ENCODE measurements at places on chromosomes 6 and 20.

- H3K27me3 ChIP-seq: no peaks in the 10 kb centered on the region
- no peak for DNase-seq
- no peaks in the 10 kb centered on the region for H3K4me1 ChIP-seq
- H3K36me3 ChIP-seq: no peaks in the 10 kb centered on the region
- H3K4me3 ChIP-seq: peak overlapping the region; percentile 80
Measured at GRCh38 chr6:31356216-31356945, 598 bp downstream of the HLA-B start.

DNA sequence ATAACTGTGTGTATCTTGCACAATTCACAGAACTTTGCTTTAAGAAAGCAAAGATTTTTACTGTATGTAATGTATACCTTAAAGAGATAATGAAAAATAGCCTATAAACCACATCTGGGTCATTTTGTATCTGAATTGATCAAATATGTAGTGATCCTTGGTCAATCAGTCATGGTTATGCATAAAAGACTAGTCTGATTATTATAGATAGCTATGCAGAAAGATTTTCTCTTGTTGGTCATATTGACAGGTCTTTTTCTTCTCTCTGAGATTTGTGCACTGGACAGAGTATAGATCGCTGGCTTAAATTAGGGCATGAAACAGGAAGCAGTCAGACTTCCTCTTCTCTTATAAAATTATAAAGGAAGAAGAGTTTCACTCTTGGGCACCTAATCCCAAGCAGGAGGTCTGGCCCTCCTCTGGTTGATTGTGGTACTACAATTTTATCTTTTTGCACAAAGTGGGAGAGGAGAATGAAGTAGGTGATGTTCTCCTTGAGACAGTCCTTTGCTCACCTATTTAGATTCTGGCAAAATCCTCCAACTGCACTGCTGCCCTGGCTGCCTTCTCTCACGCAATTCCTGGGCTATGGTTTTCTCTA, 380.9 kb upstream of the RGS17 start:
- H3K4me1 ChIP-seq: no peaks in the 10 kb centered on the region
- H3K36me3 ChIP-seq: no peaks in the 10 kb centered on the region
- H3K27me3 ChIP-seq: no peaks in the 10 kb centered on the region
- no peak overlapping the region for H3K4me3 ChIP-seq
- no peak for DNase-seq

GRCh38 chr6:50742161-50742560, 28.8 kb downstream of the TFAP2D start:
- no peaks in the 10 kb centered on the region for H3K36me3 ChIP-seq
- no peaks in the 10 kb centered on the region for H3K4me1 ChIP-seq
- H3K4me3 ChIP-seq: no peak overlapping the region
- no peak overlapping the region for H3K27ac ChIP-seq
- H3K27me3 ChIP-seq: no peaks in the 10 kb centered on the region

- H3K4me1 ChIP-seq: no peaks in the 10 kb centered on the region
- no peak overlapping the region for H3K27ac ChIP-seq
- H3K4me3 ChIP-seq: no peak overlapping the region
Measured at GRCh38 chr6:13702809-13703302, 8.8 kb downstream of the RANBP9 start.

DNA sequence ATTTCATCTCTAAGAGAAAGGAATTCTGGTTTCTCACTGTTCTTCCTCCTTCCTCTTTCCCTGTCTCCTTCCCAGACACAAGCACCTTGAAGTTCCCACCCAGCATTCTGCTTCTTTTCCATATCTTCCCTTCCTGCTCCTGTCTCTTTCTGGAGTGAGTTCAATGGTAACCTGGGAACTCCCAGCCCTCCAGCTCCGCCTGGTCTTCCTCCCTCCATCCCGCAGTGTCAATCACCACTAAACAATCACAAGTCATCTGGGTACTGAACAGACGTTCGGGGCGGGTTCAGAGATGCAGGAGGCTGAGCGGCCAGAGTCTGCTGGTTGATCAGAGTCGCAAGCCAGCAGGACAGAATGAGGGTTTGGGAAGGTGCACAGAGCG, 7.7 kb downstream of the TTBK1 start:
- no peaks in the 10 kb centered on the region for H3K4me1 ChIP-seq
- H3K36me3 ChIP-seq: no peaks in the 10 kb centered on the region
- no peak overlapping the region for H3K4me3 ChIP-seq

GRCh38 chr6:146870760-146871159, 272.0 kb downstream of the ADGB start:
- no peak overlapping the region for H3K27ac ChIP-seq
- H3K27me3 ChIP-seq: no peaks in the 10 kb centered on the region
- H3K4me3 ChIP-seq: no peak overlapping the region
- H3K36me3 ChIP-seq: no peaks in the 10 kb centered on the region
- no peak for DNase-seq

GRCh38 chr6:70309243-70309642, 6.4 kb upstream of the COL9A1 start:
- no peak for DNase-seq
- no peak overlapping the region for H3K4me3 ChIP-seq
- no peaks in the 10 kb centered on the region for H3K36me3 ChIP-seq
- no peak overlapping the region for H3K27ac ChIP-seq

DNA sequence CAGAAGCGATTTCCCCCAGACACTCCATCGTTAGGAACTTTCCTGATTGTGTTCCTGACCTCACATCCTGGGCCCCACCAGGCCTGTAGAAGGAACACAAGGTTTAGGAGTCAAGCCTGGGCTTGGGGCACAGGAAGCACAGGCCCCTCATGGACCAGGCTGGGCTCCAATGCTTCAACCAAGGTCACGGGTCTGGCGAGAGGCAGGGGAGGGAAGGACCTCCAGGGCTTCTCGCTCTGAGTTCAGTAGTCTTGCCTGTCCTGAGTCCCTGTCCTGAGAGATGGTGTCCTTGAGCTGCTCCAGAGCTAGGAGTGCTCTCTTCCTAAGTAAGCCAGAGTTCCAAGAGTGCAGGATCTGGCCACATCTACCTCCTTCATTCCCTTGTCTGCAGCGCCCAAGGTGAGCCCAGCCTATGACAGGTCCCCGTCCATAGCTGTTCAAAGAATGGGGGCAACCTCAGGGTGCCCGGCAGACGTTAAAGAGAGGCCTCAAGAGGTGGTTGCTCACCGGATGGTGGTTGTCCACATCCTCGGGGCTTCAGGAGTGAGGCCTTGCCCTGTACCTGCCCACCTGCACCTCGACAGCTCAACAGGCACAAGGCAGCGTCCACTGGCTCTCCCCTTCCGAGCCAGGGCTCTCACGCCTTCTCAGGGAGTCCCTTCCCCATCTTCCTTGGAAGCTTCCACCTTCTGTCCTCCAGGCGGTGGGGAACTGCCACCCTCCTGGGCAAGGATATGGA, 1.6 kb upstream of the TUBB1 start:
- no peak overlapping the region for H3K27ac ChIP-seq
- H3K36me3 ChIP-seq: no peaks in the 10 kb centered on the region
- no peaks in the 10 kb centered on the region for H3K27me3 ChIP-seq

- H3K36me3 ChIP-seq: no peaks in the 10 kb centered on the region
- DNase-seq: no peak
- no peaks in the 10 kb centered on the region for H3K27me3 ChIP-seq
- H3K4me3 ChIP-seq: no peak overlapping the region
- H3K27ac ChIP-seq: no peak overlapping the region
Measured at GRCh38 chr6:166592821-166593220, 6.3 kb upstream of the RAMACL start.

DNA sequence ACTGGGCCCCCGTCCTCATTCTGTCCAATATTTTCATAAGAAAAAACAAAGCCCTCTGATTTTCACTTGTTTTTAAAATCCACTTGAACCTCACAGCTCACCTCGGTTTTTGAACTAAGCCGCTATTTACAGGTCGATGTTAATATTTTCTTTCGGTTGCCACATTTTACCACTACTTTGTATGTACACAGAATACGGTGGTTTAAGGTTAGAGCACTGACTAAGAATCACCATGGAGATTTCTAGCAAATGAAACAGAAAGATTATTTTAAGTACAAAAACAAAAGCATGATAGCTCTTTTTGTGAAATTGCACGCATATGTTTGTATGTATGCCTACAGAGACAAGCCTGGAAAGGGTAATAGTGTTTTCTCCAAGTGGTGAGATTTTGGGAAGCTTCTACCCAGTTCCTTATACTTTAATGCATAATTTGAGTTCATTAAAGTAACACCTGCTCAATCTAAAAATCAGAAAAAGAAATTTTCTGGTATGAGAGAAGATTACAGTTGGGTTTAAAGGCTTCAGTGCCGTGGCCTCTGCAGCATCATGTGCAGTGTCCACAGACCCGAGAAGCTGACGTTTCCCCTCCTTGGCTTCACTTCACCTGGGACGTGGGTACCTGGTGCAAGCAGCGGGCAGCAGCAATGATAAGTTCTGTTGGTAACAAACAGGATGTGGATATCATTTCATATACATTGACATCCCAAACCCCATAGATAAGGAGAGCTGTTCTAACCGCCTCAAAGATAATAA, 144.0 kb downstream of the UST start:
- no peak for DNase-seq
- no peaks in the 10 kb centered on the region for H3K36me3 ChIP-seq
- no peaks in the 10 kb centered on the region for H3K27me3 ChIP-seq
- H3K4me3 ChIP-seq: no peak overlapping the region

- H3K27ac ChIP-seq: peak overlapping the region; percentile 97
- H3K4me1 ChIP-seq: peaks cover 3% of the 10 kb centered on the region
- no peak for DNase-seq
Measured at GRCh38 chr6:25137480-25137879, 141.7 kb upstream of the CARMIL1 start.

GRCh38 chr6:33828764-33829731, 25.2 kb upstream of the MLN start:
- no peaks in the 10 kb centered on the region for H3K4me1 ChIP-seq
- peaks cover 10% of the 10 kb centered on the region for H3K27me3 ChIP-seq
- no peaks in the 10 kb centered on the region for H3K36me3 ChIP-seq

DNA sequence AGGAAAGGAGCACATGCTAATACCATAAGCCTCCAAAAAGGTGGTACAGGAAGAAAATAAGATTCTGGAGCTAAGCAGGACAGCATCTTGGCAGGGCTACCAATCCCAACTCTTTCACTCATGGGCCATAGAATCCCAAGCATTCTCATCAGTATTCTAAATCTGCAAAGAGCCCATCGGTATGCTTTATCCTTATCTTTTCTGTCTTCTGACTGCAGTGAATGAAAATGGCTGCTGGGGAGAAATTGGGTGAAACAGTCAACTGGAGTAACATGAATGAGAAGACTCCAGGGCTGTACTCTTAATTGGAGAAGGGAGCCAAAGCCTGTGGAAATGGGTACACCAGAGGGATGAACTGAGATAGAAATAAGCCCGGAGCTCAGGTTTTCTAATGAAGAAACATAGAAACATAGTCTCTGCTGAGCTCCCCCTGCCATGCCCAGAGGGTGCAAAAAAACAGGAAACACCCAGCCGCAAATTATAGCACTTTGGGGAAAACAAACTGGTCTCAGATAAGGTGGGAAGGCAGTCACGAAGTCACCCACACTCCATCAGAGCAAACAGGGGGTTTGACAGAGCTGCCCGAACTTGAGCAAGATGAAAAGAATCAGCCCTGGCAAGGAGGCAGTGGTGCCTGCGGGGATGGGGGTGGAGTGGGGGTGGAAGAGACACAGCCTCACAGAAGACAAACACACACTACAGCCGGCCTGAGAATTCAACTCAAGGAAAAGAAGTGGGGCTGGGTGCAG, 35.4 kb upstream of the E2F3 start:
- peak; percentile 31 for DNase-seq
- no peak overlapping the region for H3K4me3 ChIP-seq
- H3K27me3 ChIP-seq: no peaks in the 10 kb centered on the region

DNA sequence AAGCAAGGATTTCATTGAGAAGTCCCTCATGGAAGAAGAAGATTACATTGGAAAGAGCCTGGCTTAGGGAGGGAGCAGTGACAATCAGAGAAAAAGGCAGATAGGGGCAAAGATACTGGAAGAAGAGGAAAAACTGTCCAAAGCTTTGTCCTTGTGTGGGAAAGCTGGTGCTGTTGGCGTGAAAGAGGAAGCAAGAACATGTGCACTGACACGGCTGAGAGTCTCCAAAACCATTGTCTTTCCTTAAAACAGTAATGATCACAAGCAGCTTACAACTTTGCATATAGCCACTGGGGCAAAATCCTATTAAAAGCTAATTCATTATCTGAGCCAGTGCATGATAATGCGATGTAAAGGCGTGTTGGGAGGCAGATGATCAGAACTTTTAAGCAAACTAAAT, 85.1 kb upstream of the ESR1 start:
- H3K36me3 ChIP-seq: no peaks in the 10 kb centered on the region
- H3K27me3 ChIP-seq: no peaks in the 10 kb centered on the region
- H3K4me1 ChIP-seq: no peaks in the 10 kb centered on the region
- H3K4me3 ChIP-seq: no peak overlapping the region
- DNase-seq: no peak
- H3K27ac ChIP-seq: no peak overlapping the region

- H3K4me1 ChIP-seq: no peaks in the 10 kb centered on the region
- H3K4me3 ChIP-seq: no peak overlapping the region
Measured at GRCh38 chr6:111676383-111676782, 70.7 kb upstream of the TRAF3IP2 start.

DNA sequence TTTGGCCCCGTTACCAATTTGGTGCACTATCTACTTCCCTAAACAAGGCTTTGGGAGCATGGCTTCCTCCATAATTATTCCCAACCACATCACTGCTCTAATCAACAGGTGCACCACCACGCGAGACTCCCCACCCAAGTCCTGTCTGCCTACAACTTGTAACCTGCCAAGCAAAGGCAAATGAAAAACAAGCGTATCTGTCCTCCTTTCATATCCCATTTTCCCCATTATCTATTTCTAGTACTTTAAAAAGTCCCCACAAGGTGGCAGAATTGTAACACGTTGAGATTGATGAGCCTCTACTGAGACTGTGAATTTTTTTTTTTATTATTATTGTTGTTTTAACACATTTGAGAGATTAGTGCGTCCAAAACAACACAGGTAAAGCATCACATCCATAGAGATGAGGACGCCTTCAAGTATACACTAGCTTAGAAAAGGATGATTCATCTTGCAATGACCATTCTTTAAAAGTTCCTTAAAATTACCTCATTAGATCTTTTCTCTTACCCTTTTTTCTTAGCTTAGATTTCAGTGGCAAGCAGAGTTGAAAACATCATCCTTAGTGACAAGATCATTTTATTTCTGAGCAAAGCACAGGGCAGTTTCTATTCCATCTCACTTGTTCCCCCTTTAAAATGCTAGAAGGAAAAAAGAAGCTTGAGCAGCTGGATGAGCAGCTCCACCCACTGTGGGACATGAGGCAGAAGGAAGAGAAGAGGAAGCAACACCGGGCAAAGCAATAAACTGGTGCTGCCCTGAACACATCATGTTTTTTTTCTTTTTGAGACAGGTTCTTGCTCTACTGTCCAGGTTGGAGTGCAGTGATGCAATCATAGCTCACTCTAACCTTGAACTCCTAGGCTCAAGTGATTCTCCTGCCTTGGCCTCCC, 210.8 kb downstream of the ARHGAP18 start:
- H3K27me3 ChIP-seq: no peaks in the 10 kb centered on the region
- H3K36me3 ChIP-seq: no peaks in the 10 kb centered on the region
- no peak for DNase-seq
- H3K4me3 ChIP-seq: peak overlapping the region; percentile 31
- H3K4me1 ChIP-seq: no peaks in the 10 kb centered on the region

DNA sequence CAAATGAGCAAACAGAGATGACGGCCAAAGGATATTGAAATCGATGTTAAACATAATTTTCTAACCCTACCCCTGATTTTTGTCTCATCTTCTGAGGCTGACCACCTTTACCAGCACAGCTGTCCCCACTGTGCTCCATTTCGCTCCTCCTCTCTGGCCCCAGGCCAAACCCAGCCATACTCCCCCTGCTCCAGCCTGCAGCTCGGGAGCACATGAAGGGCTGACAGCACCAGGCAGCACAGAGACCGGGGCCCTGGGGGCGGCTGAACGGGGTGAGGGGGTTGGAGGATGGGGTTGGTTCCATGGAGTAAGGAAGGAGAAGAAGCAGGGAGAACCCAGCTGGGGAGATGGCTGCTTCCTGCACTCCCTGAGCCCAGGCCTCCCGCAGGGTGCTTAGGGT, 3.2 kb upstream of the NCR2 start:
- no peak overlapping the region for H3K27ac ChIP-seq
- no peak for DNase-seq
- no peak overlapping the region for H3K4me3 ChIP-seq
- H3K4me1 ChIP-seq: no peaks in the 10 kb centered on the region
- no peaks in the 10 kb centered on the region for H3K36me3 ChIP-seq
